ENCODE measurements at places on chromosomes 13 and 19.

DNA sequence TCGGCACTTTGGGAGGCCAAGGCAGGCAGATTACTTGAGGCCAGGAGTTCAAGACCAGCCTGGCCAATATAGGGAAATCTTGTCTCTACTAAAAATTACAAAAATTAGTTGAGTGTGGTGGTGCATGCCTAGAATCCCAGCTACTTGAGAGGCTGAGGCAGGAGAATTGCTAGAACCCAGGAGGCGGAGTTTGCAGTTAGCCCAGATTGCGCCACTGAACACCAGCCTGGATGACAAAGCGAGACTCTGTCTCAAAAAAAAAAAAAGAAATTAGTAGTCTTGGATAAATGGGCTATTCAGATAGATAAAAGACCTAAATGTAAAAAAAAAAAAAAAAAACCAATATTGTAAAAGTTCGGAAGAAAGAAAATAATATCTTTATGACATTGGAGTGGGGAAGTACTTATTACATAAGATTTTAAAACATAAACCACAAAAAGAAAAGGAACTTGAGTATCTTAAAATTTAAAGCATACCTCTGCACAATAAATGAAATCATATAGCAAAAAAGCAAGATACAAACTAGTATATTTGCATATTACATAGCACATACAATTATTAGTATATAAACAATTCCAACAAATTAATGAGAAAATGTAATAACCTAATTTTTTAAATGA lies 26.7 kb upstream of the RNASEH2B start:
- DNase-seq, result no peak

- DNase-seq, result no peak
Measured at GRCh38 chr13:83311886-83312577, 570.2 kb downstream of the SLITRK1 start.

DNA sequence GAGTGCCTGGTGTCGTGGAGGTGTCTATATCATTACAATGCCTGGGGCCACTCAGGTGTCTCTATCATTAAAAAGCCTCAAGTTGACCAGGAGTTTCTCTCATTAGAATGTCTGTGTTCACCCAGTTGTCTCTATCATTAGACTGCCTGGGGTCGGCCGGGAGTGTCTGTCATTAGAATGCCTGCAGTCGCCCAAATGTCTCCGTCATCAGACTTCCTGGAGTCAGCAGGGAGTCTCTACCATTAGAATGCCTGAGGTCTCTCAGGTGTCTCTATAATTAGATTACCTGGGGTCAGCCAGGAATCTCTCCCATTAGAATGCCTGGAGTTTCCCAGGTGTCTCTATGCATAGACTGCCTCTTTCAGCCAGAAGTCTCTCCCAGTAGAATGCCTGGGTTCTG lies 1477.6 kb downstream of the UQCRFS1 start:
- no peak for DNase-seq

DNA sequence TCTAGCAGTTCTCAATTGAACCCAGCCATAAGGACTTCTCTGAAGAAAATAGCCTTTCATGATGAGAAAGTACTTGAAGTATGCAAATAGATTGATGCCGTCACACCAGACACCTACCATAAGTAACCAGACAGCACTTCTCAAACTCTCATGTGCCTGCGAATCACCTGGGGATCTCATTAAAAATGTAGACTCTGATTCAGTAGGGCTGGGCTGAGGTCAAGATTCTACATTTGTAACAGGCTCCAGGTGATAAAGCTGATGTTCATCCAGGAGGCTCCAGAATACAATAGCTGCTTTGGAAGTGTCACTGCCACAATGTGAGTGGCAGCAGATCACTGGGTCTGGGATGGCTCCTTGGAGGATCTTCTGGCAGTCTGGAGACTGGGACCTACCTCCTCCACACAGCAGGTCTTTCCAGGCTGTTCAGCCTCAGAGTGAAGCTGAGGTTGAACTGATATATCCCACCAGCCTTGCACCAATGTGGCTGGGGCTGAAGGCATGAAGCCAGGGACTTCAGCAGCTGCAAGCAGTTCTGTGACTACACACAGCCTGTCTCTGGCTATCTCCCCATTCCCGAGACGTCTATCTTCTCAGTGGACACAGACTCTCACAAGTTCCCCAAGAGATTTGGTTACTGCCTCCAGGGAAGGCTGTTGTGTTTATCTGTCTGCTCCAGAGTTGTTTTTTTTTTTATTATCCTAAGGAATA lies 9.1 kb downstream of the MBNL2 start:
- DNase-seq, result no peak

DNA sequence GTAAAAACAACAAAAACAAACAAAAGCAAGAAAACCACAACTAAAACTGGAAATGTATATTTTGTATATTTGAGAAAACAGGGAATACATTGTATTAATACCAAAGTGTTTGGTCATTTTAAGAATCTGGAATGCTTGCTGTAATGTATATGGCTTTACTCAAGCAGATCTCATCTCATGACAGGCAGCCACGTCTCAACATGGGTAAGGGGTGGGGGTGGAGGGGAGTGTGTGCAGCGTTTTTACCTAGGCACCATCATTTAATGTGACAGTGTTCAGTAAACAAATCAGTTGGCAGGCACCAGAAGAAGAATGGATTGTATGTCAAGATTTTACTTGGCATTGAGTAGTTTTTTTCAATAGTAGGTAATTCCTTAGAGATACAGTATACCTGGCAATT lies 17.1 kb downstream of the KLF5 start:
- no peak for DNase-seq

GRCh38 chr13:23848646-23849141 lies 40.5 kb downstream of the MIPEP start:
- no peak for DNase-seq

DNA sequence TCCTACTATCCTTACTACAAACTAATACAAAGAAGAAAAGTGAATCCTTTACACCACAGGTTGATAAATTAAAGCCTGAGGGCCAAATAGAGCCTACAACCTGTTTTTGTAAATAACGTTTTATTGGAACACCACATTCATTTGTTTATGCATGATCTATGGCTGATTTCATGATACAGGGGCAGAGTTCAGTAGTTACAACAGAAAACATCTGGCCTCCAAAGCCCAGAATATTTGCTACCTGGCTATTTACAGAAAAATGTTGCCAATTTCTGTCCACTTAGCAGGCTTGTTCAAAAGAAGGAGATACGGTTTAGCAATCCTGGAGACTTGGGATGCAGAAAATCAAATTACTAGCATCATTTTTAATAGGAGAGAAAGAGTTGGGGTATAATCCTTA lies 24.1 kb downstream of the DCT start:
- DNase-seq, result no peak

DNA sequence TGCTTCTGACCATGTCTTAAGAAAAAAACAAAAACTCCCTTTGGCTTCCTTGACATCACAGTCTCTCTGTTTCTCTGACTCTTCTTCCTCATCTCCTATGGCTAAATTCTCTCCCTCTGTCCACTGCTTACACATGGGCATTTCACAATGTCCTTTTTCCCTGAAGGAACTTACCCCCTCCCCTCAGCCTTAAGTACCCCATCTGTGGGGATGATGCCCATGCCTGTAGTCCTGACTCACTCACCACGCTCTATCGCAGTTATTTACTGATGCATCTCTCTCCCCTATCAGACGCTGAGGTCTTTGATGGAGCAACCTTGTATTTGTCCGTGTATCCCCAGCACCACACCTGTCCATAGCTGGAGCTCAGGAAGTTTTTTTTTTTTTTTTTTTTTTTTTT lies 32.4 kb downstream of the ACTN4 start:
- DNase-seq, result no peak

DNA sequence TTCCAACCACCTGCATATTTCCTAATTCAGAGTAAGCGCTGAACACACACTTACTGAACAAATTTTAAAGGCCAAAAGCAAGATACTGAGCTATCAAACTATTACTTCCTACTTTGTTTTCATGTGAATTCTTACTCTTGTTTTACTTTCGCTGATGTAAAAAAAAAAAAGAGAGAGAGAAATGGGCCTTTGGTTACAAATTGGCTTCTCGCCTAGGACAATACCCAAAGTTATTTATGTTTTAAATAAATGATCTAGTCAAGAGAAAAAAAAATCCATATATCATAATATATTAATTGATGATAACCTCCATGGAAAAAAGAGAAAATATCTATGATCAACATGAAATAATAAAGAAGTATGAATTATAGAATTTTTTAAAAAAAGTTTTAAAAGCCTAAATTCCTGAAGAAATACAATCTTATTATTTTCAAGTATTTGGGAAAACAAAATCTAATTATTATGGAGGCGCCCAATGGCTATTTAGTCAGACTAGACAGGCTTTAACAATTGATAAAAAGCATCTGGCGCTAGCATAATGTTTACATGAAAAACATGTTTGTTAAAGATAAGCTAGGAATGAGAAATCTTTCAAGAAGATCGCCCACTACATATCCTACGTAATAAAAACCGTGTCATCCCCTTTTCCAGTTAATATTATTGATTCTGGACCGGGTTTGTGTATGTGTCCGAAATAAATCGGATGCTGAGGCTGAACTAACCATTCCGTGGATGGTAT lies 9.0 kb downstream of the COL4A1 start:
- no peak for DNase-seq

DNA sequence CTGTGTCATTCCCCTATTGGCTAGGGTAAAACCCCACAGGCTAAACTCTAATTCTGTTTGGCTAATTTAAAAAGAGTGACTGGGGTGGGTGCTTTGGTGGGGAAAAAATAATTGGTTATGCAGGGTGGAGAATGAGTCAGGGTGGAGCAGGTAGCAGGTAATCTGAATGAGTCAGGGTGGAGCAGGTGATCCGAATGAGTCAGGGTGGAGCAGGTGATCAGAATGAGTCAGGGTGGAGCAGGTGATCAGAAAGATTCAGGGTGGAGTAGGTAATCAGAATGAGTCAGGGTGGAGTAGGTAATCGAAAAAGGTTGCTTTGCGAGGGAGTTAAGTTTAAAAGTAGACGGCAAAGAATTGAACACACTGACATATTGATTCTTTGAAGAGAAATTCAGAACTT lies 1218.8 kb upstream of the ATXN8OS start:
- DNase-seq, result no peak

- no peak for DNase-seq
Measured at GRCh38 chr13:100040196-100040595, 48.7 kb upstream of the PCCA start.

GRCh38 chr19:41166944-41167804 lies 25.8 kb upstream of the CYP2S1 start:
- no peak for DNase-seq

GRCh38 chr13:46553521-46553885 lies 533 bp downstream of the LRCH1 start:
- DNase-seq, result peak; percentile 43

DNA sequence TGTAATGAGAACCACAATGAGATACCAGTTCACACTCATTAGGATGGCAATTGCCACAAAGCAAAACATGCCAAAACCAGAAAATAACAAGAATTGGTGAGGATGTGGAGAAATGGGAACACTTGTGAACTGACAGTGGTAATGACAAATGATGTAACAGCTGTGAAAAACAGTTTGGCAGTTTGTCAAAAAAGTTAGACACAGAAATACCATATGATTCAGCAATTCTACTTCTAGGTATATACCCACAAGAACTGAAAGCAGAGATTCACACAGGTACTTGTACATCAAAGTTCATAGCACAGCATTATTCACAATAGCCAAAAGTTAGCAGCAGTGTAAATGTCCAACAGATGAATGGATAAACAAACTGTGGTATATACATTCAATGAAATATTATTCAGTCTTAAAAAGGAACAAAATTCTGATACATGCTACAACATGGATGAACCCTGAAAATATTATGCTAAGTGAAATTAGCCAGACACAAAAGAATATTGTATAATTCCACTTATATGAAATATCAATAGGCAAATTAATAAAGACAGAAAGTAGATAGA lies 96.5 kb downstream of the UGGT2 start:
- DNase-seq, result no peak

- no peak for DNase-seq
Measured at GRCh38 chr13:78736142-78736541, 77.2 kb upstream of the OBI1 start.

- no peak for DNase-seq
Measured at GRCh38 chr19:30360376-30361106, 11.6 kb upstream of the ZNF536 start.

DNA sequence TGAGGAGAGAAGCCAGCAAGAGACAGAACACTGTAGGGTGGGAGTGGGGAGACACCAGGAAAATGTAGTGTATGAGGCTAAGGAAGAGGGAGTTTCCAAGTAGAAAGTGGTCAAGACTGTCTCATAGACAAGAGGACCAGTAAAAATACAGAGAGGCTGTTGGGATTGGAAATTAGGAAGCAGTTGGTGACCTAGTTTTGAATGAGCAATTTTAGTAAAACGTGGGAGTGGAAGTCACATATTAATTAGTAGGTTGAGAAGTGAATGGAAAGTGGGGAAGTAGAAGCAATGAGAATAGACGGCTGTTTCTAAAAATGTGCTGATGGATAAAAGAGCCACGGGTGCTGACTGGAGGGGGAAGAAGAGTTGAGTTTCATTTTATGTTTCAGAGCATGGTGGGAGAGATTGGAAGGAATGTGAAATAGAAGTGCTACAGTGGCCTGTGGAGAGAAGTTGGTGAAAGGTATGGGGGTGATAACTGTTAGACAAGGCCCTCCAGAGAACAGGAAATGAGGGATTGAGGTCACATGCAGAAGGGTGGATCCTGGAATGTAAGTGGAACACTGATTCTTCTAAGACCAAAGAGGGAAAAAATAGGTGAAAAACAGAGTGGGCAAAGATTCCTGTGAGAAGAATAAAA lies 247.3 kb downstream of the MTUS2 start:
- DNase-seq, result no peak

DNA sequence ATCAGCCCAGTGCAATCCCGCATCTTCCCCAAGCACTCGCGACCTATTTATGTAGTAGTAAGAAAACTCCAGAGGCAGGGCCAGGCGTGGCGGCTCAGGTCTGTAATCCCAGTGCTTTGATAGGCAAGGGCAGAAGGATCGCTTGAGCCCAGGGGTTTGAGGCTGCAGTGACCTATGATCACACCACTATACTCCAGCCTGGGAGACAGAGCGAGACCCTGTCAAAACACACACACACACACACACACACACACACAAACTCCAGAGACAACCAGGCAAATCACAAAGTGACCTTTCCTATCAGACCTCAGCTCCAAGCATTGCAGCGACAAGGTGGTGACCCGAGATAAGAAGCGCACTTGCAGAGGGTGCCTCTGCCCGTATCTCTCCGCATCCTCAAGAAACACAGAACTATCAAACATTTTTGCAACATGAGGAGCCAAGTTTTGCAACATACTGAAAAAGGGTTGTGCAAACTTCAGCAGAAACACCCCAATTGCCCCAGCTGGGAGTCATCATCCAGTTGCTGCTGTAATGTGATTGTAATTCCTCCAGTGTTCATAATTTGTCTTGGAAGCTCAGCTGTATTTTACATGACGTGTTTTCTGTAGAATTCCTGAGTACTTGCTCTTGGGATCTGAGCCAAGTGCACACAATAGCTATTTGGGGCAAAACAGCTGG lies 8.7 kb upstream of the KLF2 start:
- no peak for DNase-seq

GRCh38 chr13:51298812-51299211 lies 40.7 kb upstream of the SERPINE3 start:
- no peak for DNase-seq

GRCh38 chr13:40193286-40194223 lies 472.9 kb downstream of the FOXO1 start:
- DNase-seq, result no peak
